ENCODE measurements at places on chromosomes 11 and 22. TPM values are rescaled to one million over a fixed set of nuclear protein-coding genes. Genes with fewer than 3 reads are reported as not detected.

DNA sequence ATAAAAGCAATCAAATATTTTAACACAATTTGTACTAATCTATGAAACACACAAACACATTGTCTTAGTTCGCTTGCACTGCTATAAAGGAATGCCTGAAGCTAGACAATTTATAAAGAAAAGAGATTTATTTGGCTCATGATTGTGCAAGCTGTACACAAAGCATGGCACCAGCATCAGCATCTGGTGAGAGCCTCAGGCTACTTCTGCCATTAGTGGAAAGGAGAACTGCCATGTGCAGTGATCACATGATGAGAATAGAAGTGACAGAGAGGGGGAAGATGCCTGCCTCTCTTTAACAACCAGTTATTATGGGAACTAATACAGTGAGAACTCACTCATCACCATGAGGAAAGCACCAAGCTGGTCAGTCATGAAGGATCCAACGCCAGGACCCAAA is 105.1 kb downstream of the GUCY1A2 start:
- DNase-seq: no peak

DNA sequence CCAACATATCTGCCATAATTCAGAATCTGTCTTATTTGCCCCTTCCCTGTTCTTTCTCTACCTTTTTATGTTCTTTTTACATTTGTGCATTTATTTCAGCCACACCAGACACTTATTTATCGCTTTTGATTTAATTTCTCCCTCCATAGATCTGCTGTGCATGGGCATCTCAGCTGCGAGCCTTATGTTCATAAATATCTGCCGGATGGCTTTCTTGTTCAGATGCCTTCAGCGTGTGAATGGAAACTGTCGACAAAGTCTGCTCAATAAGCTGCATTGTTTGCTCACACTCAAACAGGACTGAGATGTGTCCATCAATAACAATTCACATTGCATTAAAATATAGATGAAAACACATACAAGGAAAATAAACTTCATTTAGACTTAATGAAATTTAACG is 374.6 kb upstream of the FAT3 start:
- no peak for DNase-seq

DNA sequence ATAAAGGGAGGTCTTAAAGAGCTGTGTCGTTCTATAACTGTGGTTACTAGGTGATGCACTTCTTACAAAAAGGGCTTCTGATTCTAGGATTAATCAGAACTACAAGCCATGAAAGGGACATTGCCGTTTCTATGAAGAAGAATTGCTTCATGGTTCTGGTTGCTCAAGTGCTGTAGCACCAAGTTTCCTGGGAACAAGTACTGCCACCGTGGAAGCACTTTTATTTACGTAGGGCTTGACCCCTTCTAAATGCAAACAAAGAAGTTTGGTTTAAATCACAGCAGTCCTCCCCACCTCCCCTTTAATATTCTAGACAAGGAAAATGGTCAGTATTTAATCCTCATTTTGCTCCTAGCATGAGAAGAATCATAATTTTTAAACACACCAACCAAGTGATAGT is 9.8 kb downstream of the YAP1 start:
- no peak for DNase-seq

DNA sequence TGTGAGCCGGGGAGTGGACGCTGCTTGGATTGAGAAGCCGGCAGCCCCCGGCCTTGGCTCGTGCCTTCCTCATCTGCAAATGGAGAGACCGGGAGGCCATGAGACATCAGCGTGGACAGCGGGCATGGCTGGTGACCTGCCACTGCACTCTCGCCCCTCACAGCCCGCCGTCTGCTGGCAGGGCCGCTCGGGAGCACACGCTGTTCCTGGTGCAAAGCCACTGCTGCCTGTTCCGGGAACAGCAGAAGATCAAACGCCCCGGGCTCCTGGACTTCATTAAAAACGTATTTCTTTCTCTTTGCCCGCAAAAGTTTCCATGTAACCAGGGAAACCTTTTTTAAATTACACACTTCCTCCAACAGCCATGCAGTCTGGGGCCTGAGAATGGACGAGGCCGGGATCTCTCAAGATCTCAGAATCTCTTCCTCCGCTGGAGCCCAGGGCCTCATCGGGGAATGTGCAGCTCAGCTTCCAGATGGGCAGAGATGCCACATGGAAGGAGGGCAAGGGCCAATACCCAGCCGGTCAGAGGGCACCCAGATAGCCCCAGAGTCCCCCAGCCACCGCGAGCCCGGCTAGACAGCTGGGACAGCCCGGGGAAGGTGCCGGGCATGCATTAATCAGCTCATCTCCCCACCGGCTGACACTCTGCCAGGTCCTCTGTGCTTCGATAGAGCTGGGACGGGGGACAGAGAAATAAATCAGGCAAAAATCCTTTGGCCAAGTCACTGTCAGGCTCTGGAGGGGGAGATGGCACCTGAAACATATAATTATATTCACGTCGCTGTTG is 62.8 kb upstream of the PRR5 start:
- DNase-seq: peak; percentile 73

DNA sequence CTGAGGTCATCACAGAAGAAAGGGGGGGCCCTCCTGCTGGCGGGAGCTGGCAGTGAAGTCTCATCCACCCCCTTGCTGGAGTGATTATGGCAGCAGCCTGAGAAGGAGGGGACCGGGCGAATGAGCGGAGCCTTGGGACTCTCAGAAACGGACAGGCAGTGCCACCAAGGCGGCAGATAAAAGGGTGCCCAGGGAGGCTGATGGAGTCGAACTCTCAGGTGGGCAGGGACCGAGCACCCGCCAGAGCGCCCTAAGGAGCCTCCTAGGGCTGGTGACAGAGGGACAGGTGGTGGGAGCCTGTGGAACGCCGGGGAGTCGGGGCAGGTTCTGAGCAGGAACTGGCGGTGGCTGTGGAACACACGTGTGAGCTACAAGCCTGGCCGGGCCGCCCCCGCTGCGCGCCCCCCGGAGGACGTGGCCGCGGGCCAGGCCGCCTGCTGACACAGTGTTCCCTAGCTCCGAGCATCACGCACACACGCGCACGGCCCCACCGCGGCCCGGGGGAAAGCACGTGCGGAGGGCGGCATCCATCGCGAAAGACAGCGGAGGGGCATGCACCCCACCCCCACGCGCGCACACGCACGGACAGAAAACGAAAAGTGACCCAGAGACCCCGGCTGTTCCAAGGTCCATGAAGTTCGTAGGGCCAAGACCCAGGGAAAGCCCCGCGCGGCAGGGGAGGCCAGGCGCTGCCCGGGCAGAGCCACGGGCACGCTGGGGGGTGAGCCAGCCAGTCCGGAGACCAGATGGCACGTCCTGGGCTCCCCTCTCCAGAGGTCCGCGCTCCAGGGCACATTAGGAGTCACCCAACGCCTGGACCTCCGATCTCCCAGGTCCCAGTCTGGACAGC is 1.0 kb downstream of the VWCE start:
- DNase-seq: peak; percentile 89

GRCh38 chr22:24494528-24495364 is at the start of gene UPB1:
TSS of gene UPB1 (plus strand) at chr22:24495332. CDS start at chr22:24495404, 72 bp downstream.
- DNase-seq: no peak

GRCh38 chr11:69950120-69950519 is 128.0 kb upstream of the ANO1 start:
- peak; percentile 75 for DNase-seq

DNA sequence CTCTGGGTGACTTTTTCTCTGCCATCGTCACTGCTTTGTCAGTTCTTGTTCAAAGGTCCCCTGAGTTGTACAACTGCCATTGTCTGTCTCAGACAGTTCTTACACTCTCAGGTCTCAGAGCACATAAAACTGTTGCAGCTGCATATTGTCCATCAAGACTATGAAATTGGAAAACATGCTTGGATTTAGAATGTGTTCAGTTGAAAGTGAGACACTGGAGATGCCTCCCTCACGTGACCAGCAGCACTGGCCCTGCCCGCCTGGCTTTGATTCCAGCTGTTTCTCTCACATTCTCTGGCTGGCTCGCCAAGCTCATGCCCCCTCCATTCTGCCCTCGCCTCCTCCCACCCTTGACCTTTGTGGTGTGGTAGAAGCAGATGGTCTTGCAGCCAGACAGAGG is 244.2 kb downstream of the NTM start:
- no peak for DNase-seq

- DNase-seq: no peak
Observed at GRCh38 chr11:6681505-6681904, 1.6 kb downstream of the MRPL17 start.

DNA sequence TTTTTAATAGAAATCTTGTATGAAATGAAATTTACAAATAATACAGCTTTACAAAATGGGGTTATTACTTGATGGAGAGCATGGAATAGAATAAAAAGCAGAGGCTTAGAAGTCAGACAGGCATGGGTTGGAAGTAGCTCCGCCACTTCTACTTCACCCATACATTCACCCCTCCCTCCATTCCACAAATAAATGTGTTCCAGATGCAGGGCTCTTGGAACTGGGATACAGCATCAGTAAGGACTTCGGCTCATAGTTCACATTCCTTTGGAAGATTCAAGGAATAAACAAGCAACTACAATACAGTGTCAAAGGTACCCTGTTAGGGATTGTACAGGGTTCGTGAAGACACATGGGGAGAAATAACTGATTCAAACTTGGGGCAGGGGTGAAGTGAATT is 156.8 kb downstream of the WNT11 start:
- DNase-seq: no peak

DNA sequence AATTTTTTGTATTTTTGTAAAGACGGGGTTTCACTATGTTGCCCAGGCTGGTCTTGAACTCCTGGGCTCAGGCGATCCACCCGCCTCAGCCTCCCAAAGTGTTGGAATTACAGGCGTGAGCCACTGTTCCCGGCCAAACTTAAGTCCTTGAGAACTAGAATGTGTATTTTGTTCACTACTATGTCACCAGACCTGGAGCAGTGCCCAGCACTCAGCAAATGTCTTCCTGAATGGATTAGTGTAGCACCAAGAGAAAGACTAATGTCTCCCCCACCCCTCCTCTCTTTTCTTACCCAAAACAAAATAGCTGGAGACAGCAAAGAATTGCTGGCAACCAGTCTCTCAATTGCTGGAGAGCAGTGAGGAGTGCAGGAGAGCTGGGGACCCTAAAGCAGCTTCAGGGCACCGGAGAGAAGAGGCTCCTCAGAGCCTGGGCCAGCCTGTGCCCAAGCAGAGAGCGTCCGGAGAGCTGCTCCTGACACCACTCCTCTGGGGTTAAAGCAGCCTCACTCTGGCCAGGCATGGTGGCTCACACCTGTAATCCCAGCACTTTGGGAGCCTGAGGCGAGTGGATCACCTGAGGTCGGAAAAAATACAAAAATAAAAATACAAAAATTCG is 14.9 kb downstream of the SLC25A18 start:
- DNase-seq: no peak

DNA sequence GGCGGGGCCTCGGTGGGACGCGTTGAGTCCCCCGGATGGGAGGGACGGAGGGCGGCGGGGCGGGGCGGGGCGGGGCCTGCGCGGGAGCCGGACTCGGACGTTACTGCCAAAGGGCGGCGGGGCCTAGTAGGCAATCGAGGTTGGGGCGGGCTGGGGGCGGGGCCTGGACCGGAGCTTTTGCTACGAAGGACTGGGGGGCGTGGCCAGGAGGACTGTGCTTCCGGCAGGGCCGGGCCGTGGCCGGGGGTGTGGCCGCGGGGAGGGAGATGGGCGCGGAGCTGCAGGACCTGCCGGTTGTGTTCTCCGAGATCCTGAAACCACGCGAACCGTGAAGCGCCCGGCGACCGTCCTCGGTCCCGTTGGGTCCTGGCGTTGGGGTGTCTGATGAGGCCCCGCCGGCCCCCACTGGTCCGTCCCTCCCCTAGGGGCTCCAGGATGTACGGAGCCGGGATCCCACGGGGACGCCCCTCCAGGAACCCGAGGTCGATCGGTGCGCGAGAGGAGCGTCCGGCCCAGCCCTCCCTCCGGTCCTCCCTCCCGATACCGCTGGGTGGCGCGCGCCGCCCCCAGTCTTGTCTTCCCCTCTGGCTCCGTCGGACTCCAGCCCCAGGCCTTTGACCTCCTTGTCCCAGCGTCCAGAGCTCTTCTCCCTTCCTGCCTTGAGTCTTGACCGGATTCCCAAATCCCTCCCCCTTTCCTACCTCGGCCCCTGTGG is 648 bp upstream of the NUDT8 start:
- DNase-seq: peak; percentile 99

- peak; percentile 64 for DNase-seq
Observed at GRCh38 chr22:28798810-28799605, 1.4 kb downstream of the XBP1 start.

DNA sequence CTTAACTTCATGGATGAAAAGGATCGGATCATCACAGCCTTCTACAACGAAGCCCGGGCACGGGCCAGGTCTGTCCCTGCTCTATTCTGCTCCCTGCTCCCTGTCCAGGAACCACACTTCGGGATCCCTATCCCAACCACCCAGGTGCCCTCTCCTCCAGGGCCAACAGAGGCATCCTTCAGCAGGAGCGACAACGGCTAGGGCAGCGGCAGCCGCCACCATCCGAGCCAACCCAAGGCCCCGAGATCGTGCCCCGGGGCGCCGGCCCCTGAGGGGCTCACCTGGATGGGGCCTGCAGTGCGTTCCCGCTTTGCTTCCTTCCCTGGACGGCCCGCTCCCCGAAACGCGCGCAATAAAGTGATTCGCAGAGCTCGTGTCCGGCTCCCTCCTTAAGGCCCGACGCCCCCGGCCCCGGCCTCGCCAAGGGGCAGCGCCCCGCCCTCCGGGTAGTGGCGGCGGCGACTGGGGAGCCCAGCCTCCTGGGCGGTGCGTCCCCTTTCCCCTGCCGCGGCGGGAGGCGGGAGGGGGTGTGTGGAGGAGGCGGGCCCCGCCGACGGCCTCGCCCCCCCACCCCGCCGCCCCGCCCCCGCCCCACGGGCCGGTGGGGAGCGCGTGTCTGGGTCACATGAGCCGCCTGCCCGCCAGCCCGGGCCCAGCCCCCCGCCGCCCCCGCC is at the start of gene VEGFB:
TSS of gene VEGFB (plus strand) at position 672 of the 674 bp plus-strand sequence. CDS start 250 bp downstream, outside the sequence.
- peak; percentile 88 for DNase-seq

DNA sequence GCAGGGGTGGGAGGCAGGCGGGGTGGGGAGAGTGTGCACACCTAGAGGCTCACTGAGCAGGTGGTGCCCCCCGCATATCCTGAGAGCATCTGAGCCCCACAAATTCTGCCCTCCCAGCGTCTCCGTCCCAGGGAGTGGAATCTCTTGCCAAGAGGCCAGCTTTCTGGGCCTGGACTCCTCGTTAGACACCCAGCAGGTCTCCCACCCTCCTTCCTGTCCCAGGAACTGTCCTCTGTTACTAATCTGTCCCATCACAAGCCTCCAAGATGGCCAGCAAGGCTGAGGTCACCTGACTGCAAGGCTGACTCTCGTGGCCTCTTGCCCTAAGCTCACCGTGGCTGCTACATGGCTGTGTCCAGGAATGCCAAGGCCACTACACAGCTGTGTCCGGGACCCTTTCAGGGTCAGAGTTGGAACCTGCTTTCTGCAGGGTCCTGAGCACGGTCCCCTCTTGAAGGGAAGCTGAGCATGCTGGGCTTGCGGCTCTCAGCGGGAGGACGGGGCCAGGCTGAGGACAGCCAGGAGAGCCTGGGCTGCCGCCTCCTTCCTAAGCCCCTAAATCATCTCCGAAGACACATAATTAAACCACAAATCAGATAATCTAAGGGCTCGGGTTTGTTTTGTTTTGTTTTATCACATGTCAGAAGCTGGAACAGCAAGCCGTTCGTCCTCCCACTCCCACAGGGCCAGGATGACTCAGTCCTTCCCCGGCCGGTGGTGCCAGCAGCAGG is 1327.3 kb downstream of the TBC1D22A start:
- peak; percentile 81 for DNase-seq

GRCh38 chr11:8671193-8671612 is 11.3 kb downstream of the TRIM66 start:
- DNase-seq: peak; percentile 72

KRTAP5-10 gene
- not detected for total RNA-seq

NEFH gene
- total RNA-seq: 0.63 TPM

CCDC15 gene
- 1.5 TPM for total RNA-seq

PLXNB2 gene
- total RNA-seq: 210 TPM

FAM227A gene
- 0.78 TPM for total RNA-seq

SCN2B gene
- not detected for total RNA-seq

OR51B2 gene
- total RNA-seq: not detected

TPBGL gene
- total RNA-seq: 0.30 TPM

TTC12 gene
- 24.7 TPM for total RNA-seq

FIBP gene
- 40.2 TPM for total RNA-seq

PAMR1 gene
- total RNA-seq: 2.3 TPM

All from aorta (tissue), 5 donors.